ENCODE measurements at places on chromosomes 7 and 10. TPM values are rescaled to one million over a fixed set of nuclear protein-coding genes. Genes with fewer than 3 reads are reported as not detected.

HGF gene
- not detected for polyA plus RNA-seq

DNA sequence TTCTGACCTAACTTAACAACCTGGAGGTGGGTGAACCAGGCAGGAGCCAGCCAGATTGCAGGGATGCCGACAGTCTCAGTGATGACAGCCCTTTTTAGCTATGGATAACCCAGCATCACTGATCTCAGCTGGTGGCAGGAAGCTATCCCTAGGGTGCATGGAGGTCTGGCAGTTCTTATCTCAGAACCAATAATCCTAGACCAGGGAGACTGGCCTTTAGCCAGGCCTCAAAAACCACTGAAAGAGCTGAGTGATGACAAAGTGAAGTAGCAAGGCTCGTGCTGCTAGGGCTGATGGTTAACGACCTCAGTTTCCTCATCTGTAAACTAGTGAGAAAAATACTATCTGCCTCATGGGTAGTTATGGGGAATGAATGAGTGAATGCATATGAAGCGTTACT, 112.5 kb downstream of the RALA start:
- no peak for DNase-seq

GRCh38 chr7:108066486-108066885, 63.5 kb upstream of the LAMB1 start:
- no peak for DNase-seq

CFAP46 gene
- polyA plus RNA-seq, result 0.05 TPM

GRCh38 chr7:25255611-25256332, 27.5 kb upstream of the NPVF start:
- DNase-seq, result no peak

- no peak for DNase-seq
Observed at GRCh38 chr10:3102720-3103427, 35.5 kb downstream of the PFKP start.

DNA sequence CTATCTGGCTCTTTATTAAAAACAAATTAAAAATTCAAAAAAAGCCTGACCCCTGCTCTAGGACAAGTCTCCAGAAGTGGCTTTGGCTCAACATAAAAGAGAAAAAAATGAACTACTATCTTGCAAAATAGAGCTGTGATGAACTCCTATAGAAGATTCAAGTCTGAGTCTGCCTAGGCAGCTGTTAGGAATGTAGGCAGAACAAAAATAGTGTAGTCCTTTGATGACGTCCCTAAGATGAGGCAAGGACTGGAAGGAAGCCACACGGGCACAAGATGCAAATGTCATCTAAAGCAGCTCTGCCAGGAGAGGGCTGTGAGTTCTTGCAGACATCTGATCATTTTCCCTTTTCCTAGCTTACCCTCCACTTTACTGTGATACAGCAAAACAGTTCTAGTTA, 20.5 kb downstream of the ASNS start:
- DNase-seq, result no peak

- DNase-seq, result no peak
Observed at GRCh38 chr10:78746155-78746763, 322.5 kb upstream of the ZMIZ1 start.

Data from naive B cell (primary cell).